ENCODE measurements at places on chromosomes 12 and 14.
A peak's percentile ranks its signal among the peaks of the same experiment; 100 is the strongest.

GRCh38 chr14:50897658-50898175 lies 25.9 kb downstream of the ABHD12B start:
- DNase-seq: no peak

- DNase-seq: no peak
Measured at GRCh38 chr14:39469094-39469710, 37.0 kb upstream of the FBXO33 start.

DNA sequence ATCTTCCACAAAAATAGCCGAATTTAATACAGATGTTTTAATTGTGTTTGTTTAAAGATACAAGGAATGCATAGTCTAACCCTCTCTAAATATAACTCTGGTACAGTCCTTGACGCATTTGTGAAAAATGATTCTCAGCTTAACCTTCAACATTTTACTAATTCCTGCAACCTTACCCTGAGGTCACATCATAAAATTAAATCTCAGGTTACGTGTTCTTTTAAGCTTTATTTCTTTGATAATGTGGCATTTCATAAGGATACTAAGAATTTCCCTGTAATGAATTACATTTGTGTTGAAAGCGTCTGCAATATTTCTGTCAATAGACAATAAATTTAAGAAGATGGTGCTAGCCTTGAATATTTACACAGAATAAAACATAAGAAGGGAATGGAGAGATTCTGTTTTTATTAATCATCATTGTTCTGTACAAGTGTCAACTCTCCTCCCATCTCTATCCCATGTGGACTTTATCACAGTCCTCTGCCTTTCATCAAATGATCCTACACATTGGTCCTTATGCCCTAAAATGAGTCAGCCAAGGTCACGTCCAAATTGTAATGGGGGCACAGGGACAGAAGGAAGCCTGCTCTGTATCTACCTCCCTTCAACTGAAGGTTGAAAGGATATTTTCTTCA lies 769.3 kb upstream of the FLRT2 start:
- no peak for DNase-seq

DNA sequence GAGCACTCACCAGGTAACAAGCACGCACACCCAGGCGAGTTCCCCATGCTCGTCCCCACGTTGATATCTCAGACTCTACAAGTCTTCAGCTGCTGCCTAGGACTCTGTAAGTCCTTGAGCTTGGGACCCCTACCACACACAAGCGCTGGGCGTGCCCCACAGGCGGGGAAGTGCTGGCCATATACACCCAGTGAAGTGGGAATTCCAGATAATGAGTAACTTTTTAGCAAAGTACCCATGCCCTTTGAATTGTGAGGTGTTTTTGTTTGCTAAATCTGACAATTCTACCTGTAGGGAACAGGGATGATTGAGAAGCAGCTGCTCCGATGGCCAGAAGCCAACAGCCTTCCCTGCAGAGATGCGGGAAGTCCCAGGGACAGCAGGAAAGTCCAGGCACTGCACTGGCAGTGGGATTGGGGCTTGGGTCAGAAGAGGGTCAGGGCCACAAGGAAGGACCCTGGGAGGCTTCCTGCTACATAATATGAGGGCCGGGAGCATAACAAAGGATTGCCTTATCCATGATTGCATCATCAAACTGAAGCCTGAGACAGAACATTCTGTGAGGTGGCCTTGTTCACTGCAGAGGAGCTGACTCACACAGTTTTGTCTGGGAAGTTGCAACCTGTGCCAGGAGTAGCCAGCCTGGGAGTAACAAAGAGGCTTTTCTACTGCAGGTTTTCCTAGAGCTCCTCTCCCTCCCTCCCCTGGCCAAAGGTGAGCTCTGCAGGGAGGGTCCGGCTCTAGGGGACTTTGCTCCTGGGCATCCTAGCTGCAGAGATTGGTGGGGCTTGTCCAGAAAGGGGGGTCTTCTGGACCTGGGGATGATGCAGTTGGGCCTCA lies 13.2 kb upstream of the SERPINA3 start:
- DNase-seq: no peak

DNA sequence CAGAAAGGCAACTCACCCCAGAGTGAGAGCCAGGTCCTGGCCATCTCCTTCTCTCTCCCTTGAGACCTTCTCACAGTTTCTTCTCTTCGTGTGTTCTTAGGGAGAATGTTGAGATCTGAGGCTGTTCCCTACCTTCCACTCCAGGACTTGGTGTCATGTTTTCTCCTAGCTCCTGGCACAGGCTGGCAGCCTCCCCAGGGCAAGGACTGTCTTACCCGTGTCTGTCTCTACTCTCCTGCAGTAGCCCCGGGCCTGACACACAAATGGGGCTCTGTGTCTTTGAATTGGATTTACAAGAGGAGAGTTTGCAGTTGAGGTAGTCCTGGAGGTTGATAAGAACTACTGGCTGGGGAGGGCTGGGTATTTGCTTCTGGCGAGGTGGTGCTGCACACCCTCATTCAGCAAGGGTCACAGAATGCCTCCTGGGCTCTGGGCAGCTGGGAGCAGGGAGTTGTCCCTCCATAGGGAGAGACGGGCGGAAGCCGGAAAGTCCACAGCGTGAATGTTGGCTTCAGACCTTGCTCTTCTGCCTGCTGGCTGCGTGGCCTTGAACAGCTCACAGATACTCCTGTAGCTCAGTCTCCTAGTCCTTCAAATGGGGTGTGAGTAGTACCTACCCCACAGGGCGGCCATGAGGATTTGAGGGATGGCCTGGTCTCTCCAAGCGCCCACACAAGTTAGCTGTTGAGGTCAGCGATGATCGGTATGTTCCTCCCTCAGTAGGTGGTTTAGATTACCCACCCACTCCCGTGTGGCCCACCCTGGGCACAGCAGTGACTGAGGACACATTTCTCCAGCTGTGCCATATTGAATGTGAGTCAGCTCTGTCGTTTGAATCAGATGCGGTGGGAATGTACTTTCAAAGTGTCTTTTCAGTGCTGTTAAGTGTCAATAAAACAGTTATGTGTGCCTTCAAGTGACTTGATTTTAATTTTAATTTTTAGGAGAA lies 10.2 kb downstream of the EP400 start:
- DNase-seq: peak; percentile 70

- DNase-seq: no peak
Measured at GRCh38 chr12:19657118-19657731, 217.9 kb downstream of the AEBP2 start.

GRCh38 chr14:105891631-105892452 lies 365.5 kb downstream of the TMEM121 start:
- peak; percentile 48 for DNase-seq

DNA sequence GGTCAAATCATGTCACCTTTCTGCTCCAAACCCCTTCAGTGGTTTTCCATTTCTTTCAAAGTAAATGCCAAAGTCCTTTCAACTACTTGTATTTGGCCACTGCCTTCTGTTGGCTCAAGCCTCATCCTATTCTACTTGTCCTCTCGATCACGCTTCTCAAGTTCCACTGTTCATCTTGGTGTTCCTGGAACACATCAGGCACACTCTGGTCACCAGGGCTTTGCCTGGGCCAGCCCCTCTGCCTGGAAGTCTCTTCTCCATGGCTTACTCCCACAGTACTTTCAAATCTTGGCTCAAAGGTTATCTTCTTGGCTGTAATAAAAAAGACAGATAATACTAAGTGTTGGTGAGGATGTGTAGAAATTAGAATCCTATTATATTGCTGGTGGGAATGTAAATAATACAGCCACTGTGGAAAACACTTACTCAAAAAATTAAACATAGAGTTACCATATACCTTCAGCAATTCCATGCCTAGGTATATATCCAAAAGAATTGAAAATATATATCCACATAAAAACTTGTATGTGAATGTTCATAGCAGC lies 17.3 kb upstream of the PPFIBP1 start:
- no peak for DNase-seq

GRCh38 chr12:78746001-78746400 lies 118.6 kb upstream of the SYT1 start:
- DNase-seq: no peak

GRCh38 chr12:49705479-49706134 lies 1.6 kb downstream of the FMNL3 start:
- no peak for DNase-seq

GRCh38 chr12:45205165-45205825 lies 10.6 kb upstream of the ANO6 start:
- no peak for DNase-seq

GRCh38 chr14:25750436-25750835 lies 700.5 kb upstream of the STXBP6 start:
- DNase-seq: no peak

DNA sequence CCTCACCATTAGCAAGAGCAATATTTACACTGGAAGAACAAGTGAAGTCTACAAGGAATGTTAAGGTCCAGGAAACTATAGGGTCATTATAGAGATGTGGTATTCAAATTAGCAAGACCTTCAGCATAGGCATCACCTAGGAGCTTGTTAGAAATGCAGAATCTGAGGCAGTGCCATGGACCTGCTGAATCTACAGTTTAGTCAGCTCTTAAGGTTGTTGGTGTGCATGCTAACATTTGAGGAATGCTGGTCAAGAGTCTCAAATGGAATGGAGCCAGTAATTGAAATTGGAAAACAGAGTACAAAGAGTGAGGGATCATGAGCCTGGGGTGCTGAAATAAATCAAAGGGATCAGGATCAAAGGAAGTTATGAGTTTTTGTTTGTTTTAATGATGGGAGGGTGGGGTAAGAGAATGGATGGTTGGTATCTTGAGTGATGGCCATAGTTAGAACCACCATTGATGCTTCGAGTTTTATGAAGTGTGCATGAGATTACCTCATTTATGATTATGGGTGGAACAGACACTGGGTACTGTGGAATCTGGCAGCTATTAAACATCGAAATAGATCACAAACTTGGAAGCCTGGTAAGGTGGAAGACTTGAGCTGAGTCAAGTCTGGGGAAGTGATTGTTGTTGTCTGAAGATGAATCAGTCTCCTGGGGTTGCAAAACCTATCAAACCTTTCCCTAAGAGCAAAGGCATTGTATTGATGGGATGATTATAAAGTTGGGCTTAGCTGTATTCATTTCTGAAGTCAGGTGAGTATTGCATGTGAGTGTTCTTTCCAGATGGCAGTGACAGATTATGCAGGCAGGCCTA lies 323.3 kb upstream of the E2F7 start:
- no peak for DNase-seq

DNA sequence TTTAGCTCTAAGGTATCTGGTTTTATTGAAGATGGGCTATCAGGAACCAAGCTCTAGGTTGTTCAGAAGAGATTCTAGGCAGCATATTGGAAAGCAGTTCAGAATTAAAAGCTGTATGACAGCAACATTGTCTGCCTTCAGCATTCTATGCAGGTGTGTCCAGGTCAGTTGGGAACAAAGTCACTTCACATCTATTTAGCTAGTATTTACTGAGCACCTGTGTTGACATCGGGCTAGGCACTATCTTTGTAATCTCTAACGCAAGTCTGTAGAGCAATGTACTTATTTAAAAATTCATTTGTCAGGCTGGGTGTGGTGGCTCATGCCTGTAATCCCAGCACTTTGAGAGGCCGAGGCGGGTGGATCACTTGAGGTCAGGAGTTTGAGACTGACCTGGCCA lies 6.8 kb upstream of the EID3 start:
- DNase-seq: no peak

GRCh38 chr12:49232940-49233841 lies 31.7 kb upstream of the TUBA1C start:
- peak; percentile 86 for DNase-seq

GRCh38 chr12:84507956-84508850 lies 404.4 kb downstream of the SLC6A15 start:
- no peak for DNase-seq

DNA sequence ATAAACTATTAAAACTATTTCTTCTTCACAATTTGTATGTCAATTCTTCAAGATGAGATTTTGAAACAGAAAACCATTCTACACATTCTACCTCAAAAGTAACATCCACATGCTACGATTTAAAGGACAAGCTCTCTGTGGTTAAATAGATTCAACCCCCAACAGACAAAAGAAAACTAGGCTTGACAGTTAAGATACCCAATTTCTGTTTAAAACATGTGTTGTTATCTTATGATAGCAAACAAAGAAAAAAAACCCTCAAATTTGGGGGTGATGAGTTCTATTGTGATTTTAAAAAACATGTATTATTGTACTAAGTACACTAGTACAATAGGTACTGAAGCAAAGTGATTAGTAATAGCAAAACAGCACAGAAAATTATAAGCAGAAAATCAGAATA lies 33.8 kb downstream of the ATF7 start:
- DNase-seq: no peak

DNA sequence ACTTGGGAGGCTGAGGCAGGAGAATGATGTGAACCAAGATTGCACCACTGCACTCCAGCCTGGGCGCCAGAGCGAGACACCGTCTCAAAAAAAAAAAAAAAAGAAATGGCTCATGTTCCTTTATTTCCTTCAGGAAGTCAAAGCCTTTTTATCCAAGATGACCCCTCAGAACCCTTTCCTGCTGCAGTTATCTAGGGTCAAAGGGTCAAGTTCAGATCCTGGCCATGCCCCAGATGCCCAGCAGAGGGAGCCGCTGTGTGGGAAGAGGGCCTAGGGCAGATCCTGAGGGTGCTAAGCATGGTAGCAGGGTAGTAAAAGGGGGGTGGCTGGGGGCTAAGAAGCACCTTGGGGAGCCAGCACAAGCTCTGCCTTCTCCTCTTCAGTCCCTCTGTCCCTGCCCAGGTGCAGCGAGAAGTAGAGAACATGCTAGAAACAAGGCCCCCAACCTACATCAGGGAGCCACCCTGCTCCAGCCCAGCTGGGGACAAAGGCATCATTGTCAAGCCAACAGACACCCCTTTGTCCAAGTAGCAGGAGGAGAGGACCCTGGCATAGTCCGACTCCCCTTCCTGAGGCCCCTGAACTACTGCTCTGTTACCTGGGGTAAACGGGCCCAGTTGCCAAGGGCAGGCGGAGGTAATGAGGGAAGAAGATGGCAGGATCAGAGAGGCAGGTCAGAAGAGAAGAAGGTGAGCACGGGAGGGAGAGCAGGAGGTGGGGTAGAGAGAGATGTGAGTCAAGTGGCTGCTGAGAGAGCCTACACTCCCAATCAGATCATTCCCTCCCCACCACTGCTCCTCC lies 6.5 kb downstream of the NFE2 start:
- no peak for DNase-seq

Data from osteocyte (in vitro differentiated cells).